ENCODE measurements at places on chromosomes 13 and 19.

GRCh38 chr19:12956446-12957388, at the start of gene GADD45GIP1:
GADD45GIP1 (minus strand) TSS chr19:12957223; CDS start chr19:12957212, 11 bp downstream.
- no peak for DNase-seq

DNA sequence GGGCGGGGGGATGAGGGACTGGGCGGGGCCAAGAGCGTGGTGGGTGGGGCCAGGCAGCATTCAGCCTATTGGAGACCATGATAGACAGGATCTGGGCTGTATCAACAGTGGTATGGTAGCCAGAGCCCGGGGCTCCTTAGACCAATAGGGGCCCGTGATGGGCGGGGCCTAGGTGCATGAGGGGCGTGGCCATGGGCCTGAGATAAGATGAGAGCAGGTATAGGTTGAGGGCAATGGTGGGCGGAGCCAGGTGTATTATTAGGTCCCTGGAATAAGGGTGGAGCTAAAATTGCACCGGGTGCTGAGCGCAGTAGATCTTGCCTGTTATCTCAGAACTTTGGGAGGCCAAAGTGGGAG, 5.3 kb downstream of the ABCA7 start:
- DNase-seq = no peak

GRCh38 chr13:36363366-36363863, 17.2 kb upstream of the SPART start:
- no peak for DNase-seq

DNA sequence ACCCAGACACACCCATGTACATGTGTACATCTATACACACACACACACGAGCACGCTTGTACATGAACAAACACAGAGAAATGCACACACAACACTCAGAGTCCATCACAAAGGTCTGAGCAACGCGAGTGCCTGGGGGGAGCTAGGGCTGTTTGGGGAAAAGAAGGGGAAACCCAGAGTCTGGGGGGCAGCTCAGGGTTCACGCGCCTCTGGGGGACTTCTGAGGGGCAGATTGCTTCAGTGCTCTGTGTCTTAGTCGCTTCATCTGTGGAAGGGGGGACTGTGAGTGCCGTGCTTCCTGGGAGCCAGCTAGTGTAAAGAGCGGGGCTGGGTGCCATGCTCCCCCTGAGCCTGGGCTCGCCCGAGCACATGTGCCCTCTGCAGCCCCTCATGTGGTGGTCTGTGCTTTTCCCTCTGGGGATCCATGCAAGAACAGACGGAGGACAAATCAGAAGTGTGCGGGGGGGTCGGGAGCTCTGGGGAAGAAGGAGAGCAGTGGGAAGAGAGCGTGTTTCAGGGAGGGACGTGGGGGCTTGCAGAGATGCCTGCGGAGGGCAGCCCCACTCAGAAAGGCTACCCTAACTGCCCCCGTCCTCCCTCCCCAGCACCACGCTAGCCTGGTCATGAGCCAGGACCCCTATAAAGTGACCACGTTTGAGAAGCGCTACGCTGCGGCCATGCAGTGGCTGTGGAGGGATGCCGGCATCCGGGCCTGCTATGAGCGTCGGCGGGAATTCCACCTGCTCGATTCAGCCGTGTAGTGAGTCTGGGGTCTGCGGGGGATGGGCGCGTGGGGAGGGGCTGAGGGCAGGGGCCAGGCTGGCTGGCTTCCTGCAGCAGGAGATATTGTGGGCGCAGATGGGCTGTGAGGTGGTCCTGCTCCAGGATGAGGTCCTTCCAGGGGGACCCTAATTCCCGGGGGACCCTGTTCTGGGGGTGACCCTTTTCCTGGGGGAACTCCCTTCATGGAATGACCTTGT, 14.0 kb downstream of the GNA15 start:
- no peak for DNase-seq

GRCh38 chr13:87124785-87125074, 546.4 kb upstream of the SLITRK5 start:
- DNase-seq = no peak

DNA sequence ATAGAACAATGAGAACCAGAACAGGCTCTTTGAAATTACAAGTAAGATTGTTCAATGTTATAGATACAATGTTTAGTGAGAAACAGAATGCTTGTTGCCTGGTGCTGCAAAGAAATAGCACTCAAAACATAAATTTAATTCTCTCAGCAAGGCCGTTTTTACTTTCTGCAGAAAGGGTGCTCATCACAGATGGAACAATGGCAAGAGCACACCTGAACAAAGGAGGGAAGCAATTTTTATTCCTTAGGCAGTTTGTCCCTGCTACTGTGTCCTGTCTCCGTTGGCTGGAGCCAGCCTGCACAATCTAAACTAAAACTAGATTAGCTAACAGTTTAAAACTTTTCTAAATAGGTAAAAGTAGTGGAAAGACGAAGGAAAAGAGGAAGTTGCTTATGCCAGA, 10.4 kb upstream of the ZNF8 start:
- no peak for DNase-seq

GRCh38 chr13:109819874-109820273, 33.5 kb upstream of the IRS2 start:
- no peak for DNase-seq

DNA sequence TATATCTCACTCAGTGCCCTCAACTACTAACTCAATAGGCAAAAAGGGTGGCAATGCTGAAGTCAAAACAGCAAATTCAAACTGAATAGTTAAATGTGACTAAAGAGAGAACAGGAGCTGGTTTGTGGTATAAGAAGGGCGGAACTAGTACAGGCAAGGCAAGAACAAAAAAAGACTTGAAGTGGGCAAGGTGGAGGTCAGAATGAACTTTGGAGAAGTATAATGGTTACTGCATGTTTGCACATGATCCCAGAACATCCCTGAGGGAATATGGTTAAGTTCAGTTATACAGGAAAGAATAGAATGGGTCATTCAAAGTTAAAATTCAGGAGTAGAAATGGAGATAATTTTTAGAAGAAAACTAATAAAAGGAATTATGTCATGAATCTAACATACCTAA, 85.5 kb downstream of the DIAPH3 start:
- no peak for DNase-seq

- DNase-seq = no peak
Measured at GRCh38 chr19:33864311-33864850, 67.7 kb downstream of the KCTD15 start.

GRCh38 chr13:39036212-39036611, 1.7 kb downstream of the PROSER1 start:
- DNase-seq = no peak

DNA sequence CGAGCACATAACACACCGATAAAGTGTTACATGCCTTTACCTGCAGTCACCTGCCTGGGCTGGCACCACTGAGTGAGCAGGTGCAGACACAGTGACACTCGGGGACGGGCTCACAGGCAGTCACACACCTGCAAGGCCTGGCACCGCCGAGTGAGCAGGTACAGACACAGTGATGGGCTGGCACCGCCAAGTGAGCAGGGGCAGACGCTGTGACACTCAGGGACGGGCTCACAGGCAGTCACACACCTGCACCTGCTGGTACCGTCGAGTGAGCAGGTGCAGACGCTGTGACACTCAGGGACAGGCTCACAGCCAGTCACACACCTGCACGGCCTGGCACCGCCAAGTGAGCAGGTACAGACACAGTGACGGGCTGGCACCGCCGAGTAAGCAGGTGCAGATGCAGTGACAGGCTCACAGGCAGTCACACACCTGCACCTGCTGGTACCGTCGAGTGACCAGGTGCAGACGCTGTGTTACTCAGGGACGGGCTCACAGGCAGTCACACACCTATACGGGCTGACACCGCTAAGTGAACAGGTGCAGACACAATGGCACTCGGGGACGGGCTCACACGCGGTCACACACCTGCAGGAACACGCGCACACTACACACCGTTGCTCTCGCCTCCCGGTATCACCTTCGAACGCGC, 470 bp downstream of the ZNF835 start:
- no peak for DNase-seq

- DNase-seq = no peak
Measured at GRCh38 chr13:23325191-23325590, 108.3 kb downstream of the SACS start.

DNA sequence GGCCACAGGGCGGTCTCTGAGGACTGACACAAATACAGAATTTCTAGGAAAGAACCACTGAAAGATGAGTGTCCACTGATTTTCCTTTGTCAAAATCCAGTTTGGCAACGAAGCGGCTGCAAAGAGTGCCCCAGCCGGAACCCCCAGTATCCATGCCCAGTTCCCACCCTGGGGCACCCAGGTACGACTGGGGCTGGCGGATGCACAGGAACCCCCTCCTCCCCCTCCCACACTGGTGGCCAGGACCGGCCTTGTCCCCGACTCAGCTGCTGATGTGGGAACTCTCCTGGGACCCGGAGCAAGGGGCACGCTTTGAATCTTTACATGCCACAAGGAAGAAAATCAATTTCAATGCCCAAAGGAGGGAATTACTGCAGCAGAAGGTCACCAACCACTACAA, 220.8 kb upstream of the ZNF507 start:
- no peak for DNase-seq

GRCh38 chr13:45895881-45896280, 44.3 kb upstream of the SIAH3 start:
- DNase-seq = no peak

DNA sequence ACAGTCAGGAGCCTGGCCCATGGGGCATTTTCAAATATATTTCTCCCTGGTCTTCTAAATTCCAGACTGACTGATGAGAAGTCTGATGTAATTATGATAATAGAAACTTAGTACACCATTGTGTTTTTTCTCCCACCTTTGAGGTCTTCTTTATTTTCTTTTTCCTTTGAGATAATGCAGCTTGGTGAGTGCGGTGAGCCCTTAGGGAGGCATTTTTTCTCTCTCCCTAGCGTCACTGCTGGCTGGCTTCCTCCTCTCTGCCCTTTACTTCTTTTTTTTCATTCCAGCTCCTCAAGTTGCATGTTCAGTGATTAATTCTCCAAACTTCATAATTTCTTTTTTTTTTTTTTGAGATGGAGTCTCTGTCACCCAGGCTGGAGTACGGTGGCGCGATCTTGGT, 12.8 kb upstream of the CDC42EP5 start:
- no peak for DNase-seq

GRCh38 chr19:45419895-45420294, 3.8 kb downstream of the ERCC1 start:
- DNase-seq = no peak

- no peak for DNase-seq
Measured at GRCh38 chr19:38483016-38483630, 49.6 kb downstream of the RYR1 start.

- no peak for DNase-seq
Measured at GRCh38 chr13:68806125-68806524, 1301.5 kb upstream of the ATXN8OS start.

DNA sequence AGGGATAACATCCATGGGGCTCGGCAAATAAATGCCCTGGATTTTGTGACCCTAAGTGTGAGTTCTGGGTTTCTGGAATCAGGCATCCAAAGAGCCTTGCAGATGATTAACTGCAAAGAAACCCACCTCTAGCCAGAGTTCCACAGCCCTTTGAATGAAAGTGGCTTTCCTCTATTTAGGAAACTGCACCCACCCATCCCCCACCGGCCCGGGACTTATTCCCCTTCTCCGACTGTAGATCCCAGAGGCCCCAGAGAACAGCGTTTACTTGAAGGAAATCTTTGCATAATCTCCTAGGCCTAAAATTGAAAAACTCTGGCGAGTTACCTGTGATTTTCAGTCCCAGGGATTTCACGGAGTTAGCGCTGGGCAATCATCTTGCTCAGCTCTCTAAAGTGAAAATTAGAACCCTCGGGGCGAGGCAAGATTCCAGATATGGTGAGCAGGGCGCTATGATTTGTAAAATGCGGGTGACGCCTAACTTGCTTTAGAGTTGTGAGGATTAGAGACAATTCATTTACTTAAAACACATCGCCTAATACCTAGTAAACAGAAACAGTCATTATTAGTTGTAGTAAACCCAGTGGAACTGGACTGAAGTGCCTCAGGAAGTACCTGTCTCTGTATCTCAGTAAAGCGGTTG, 9.4 kb downstream of the URAD start:
- DNase-seq = no peak

DNA sequence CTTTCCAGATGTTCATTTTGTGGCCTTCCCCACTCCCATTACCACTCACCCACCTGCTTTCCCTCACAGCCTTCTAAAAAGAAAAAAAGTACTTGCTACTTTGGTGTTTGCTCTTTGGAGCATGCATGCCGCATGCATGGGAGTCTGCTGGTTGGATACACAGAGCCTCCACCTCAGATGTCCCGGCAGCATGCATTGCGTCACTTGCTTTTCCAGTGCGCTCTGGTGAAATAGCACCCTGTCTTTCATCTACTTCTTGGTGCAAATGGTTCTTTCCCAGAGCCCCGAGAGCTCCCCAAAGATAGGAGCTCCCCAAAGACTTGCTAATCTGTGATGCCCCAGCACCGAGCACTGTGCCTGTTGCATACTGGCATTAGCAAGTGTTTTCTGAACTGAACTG, 333.2 kb upstream of the ZNF507 start:
- DNase-seq = no peak

GRCh38 chr13:57569986-57570385, 61.6 kb upstream of the PCDH17 start:
- no peak for DNase-seq

DNA sequence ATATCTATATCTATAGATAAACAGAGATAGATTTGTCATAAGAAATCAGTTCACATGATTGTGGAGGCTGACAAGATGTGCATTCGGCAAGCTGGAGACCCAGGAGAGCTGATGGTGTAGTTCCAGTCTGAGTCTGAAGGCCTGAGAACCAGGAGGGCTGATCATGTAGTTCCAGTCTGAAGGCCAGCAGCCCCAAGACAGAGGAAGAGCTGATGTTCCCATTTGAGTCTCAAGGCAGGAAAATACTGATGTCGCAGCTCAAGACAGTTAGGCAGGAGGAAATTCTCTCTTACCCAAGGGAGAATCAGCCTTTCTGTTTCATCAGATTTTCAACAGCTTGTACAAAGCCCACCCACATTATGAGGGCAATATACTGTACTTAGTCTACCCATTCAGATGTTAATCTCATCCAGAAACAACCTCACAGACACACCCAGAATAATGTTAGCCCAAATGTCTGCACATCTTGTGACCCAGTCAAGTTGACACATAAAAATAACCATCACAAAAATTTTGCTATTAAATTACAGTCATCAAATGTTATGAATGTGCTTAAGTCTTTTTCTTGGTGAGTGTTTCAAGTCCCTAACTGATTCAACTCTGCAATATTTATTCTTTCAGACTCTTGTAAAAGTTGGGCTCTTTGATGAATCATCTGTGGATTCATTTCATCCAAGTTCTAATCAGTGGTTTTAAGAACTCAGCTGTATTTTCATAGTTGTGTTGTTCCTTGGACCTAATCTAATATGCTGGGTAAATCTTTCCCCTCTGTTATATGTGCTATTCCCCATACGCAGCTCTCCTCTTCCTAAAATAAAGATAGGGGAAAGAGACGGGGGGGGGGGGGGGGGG, 22.7 kb upstream of the LRCH1 start:
- DNase-seq = no peak

DNA sequence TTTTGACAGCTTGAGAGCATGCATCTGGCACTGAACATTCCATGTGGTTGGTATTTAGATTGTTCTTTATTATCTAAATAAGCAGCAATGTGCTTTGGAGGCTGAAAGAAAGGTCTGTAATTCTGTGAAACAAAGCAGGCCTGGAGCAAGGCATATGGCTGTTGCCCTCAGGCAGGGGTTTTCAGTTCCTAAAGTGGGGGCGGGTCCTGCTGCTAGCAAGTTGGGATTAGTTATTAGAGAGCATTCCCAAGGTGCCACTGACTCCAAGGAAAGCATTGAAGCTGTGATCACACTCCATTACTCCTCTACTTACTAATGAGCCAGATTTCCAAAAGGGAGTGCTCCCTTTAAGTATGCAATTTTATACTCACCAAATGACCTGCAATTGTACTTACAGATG, 432.2 kb downstream of the OLFM4 start:
- DNase-seq = no peak

- DNase-seq = no peak
Measured at GRCh38 chr19:329876-330275, 14.7 kb downstream of the MIER2 start.

- DNase-seq = no peak
Measured at GRCh38 chr19:54644056-54644455, 13.8 kb downstream of the LILRB1 start.

Measured in brain pericyte (primary cell).